ENCODE measurements at places on chromosomes 12 and 14.

DNA sequence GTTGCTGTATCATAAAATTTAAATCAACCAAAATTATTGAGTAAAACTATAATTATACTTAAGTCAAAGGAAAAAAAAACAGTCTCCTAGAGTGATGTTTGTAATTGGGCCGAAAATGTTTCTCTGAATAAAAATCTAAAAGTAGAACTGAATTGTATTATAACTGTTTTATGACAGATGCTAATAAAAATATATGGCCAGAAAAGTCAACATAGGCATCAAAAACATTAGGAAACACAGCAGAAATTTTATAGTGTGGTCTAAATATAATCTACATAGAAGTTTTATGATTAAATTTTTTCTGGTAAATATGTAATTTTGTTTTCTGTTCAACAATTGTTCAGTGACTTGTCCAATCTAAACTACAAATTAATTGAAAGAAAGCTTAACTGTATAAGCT, 277.8 kb downstream of the ALX1 start:
- DNase-seq = no peak

- DNase-seq = no peak
Measured at GRCh38 chr14:53103636-53104340, 49.3 kb downstream of the DDHD1 start.

GRCh38 chr14:87094913-87095312, 898.1 kb downstream of the GALC start:
- DNase-seq = no peak

DNA sequence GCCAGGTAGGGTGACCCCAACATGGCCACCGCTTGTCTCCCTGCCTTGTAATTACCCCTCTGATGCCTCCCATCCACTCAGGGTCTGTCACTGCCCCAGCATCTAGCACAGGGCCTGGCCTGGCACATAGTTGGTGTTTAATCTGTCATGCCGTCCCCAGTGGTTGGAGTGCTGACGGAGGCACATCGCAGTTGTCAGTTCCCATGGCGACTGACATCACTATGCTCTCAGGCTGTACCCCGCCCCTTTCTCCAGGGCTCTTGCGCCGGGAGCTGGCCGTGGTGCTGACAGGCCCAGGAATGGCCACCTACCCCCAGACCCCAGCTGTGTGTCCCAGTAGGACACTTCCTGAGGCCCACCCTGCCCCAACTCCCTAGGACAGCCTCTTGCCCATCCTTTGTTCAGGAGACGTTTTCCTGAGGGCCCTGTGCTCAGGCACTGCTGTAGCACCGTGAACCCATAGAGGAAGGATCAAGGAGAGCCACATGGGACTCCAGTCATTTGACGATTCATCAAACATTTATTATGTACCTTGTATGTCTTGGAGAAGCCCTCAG, 23.0 kb downstream of the FAM222A start:
- no peak for DNase-seq

- DNase-seq = no peak
Measured at GRCh38 chr14:78754059-78754458, 583.9 kb downstream of the NRXN3 start.

DNA sequence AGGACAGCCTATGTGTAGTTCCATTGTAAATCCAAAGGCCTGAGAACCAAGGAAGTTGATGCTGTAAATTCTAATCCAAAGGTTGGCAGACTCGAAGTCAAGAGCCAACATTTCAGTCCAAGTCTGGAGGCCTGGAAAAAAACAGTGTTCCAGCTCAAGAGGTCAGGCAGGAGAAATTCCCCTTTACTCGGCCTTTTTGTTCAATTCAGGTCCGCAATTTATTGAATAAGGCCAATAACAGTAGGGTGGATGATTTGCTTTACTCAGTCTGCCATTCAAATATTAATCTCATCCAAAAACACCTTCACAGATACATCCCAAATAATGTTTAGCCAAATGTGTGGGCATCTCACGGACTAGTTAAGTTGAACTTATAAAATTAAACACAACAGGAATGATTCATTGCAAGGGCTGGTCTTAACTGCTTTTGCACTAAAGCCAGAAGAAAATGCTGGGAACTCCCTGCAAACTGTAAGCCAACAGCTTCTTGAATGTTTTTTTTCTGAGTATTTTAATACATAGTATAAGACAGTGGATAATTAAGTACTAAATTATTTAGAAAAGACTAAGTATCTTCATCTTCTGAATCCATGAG, 197.4 kb upstream of the GARIN6 start:
- DNase-seq = no peak

GRCh38 chr14:75220156-75220555, 43.7 kb upstream of the TMED10 start:
- no peak for DNase-seq

DNA sequence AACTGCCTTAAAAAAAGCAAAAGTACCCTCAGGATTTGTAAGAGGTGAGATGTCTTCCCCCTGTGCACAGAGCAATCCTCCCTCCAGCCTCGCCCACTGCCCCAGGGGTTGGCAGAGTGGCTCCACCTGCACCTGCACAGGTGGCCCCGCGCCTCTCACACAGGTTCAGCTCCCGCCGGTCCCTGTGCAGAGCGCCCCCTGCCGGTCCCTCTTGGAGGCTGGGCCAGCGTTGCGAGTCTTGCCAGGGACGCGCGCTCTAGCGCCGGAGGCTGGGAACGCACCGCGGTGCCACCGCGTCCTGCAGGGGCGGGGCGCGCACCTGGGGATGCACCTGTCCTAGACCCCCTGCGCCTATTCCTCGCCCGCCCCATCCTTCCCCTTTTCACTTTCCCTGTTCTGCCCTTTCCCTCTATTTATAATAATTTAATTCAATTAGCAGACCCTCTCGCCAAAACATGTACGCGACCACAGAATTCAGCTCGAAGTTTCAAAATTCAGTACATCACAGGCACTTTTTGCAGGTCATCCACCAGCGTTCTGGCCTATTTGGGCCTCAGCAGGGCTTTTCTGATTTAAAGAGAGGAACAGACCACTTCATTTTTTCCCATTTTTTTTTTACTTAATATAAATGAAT, 618.6 kb downstream of the AACS start:
- DNase-seq = no peak

- no peak for DNase-seq
Measured at GRCh38 chr12:5694759-5695409, 250.2 kb downstream of the ANO2 start.

DNA sequence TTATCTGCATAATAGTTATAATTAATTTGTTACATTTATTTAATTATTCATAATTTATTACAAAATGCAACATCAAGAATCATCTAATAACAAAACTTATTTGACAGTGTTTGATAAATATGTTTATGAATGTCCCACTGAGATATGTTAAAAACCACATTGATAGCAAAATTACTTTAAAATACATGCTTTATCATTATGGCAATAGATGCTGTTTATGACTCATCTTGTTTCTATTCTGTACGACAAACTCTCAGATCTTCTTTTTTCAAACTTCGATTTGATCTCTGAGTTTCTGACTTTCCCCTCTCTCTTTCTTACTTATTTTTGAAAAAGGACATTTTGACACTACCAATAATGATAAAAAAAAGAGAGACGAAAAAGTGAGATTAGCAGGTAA, 56.8 kb upstream of the LRRK2 start:
- DNase-seq = no peak

- DNase-seq = no peak
Measured at GRCh38 chr14:34449819-34450541, 12.1 kb downstream of the SPTSSA start.

GRCh38 chr14:79631276-79631675, 580.0 kb downstream of the DIO2 start:
- no peak for DNase-seq

- DNase-seq = no peak
Measured at GRCh38 chr14:91175291-91176201, 61.7 kb downstream of the DGLUCY start.

DNA sequence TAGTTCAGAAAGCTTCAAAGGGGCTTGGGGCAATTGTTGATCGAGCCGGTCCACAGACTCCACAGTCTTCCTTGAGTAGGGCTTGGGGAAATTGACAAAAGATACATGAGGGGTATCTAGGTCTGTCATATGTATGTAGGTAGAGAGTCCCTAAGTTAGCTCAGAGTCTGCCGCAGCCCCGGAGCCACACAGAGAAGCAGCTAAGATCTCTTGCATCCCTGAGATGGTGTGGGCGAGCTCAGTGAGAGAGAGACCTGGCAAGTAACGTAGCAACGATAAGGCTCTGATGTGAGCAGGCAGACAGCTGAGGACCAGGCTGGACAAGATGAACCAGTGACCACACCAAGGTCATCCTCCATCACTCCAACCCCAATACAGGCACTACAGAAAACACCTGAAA, 297.6 kb downstream of the TMEM132D start:
- no peak for DNase-seq

GRCh38 chr12:26360062-26360461, 164.7 kb downstream of the SSPN start:
- DNase-seq = no peak

- DNase-seq = no peak
Measured at GRCh38 chr14:103281496-103282231, 52.4 kb upstream of the EIF5 start.

GRCh38 chr12:67426067-67426466, 156.9 kb downstream of the CAND1 start:
- no peak for DNase-seq

GRCh38 chr12:78559886-78560285, 304.7 kb upstream of the SYT1 start:
- no peak for DNase-seq

- DNase-seq = no peak
Measured at GRCh38 chr14:37094502-37094901, 77.9 kb downstream of the SLC25A21 start.

DNA sequence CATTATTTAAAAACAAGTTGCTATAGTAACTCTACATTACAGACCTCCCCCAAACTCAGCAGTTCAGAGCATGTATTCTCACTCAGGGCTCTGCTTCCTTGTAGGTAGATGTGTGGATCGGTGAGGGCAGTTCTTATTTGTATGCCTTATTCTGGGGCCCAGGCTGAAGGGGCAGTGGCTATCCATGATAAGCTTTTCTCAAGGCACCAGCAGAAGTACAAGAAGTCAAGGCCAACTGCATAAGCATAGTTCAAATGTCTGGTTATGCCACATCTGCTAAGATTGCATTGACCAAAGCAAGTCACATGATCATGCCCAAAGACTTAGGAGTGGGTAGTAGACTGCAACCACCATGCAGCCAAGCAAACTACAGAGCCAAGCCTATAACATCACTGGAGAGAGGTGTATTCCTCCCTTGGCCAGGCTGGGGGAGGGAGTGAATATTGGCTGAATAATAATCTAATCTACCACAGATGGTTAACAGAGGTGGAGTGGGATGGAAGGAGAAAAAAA, 4.6 kb downstream of the PSEN1 start:
- no peak for DNase-seq

DNA sequence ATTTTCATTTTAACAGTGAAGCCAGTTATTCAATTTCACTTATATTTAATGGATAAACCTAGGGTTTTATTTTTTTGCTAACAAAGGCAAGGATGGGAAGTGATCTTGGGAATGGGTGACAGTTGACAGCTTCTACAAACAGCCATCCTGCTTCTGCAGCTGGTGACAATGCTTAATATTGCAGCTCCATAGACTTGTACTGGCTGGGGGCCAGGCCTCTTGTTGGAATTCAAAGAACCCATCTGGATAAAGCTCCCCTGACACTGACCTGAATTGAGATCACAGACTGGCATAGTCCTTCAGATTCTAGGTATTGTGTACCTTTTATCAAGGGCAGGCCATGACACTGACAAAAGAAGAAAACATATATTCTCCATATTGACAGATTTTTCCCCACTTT, 664.6 kb upstream of the FOXG1 start:
- DNase-seq = no peak

DNA sequence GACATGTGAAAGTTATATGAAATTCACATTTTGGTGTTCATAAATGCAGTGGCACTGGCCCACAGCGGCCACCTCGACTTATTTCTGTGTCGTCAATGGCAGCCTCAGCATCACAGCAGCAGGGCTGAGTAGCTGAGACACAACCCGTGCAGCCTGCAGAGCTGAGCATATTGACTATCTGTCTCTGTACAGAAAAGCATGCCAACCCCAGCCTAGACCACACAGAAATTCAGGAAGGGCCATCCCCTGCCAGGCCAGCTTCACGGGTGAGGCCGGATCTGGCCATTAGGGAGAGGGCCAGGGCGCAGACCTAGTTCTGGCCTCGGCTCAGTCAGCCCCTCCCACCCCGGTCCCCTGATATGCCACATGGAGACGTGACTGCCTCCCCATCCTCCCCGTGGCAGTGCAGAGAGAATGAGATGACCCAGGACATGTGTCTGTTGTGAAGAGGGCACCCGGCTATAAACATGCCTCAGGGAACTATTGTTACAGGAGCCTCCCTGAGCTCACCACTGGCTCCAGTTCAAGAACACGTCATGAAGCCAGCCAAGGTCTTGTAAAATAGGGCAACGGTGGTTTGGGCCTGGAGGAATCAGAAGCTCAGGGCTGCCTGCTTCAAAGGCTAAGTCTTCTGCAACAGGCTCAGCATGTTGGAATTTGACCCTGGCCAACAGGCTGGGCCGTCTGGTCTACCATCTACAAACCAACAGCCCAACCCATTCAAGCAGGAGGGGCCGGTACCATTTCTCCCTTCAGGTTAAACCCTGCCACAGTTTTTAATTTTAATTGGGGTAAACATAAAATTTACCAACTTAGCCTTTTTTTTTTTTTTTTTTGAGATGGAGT, 25.5 kb downstream of the SCARB1 start:
- no peak for DNase-seq

DNA sequence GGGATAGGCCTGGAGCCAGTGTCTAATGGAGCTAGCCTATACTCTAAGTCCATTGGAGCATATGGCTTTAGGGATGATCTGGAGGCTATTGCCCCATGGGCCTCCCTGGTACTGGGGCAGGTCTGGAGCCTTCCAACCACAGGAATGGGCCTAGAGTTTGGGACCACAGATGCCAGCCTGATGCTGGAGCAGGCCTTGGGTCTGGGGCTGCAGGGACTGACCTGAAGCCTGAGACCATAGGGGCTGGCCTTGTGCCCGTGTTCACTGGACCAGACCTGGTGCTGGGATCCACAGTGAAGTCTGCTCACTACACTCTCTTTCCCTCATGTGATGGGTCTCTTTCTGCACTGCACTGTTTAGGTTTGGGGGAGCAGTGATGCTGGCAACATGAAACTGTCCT, 95.0 kb downstream of the KLHL28 start:
- no peak for DNase-seq

DNA sequence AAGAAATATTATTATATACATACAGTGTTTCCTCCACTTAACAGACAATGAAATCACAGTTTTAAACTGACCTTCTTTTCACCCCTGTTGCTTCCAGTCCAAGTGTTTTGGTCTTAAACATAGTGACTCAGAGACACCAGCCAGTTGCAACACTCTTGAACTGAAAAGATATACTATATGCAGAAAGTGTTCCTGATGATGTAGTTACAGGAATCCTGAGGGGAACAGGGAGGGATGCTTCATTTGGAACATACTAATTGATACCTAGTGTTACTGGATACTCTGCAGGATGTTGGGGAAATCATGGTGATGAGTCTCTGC, 420.8 kb downstream of the CCDC91 start:
- DNase-seq = no peak

GRCh38 chr12:26226629-26227360, 31.4 kb downstream of the SSPN start:
- DNase-seq = no peak

All from esophagus squamous epithelium (tissue), 5 donors.